DND-41 (cell line): ENCODE measurements at places on chromosomes 4 and X.
A peak's percentile ranks its signal among the peaks of the same experiment; 100 is the strongest.

DNA sequence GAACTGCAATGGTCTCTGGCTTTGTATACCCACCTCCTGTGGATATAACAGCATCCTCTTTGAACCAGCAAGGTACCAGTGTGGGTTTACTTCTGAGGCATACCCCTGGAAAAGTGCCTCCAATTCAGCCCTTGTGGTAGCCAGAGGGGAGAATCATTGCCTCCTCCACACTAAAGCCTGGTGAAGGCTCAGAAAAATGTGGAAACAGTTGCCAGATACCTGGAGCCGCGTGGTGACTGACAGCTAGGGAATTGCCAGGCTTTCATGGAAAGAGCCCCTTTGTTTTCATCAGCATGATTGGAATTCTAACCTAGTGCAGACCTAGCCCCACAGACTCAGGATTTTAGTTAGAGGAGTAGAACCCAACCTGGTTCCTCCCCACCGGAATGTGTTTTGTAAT is 168.6 kb upstream of the KLF3 start:
- DNase-seq: no peak

GRCh38 chr4:158442736-158443135 is 78.9 kb upstream of the RXFP1 start:
- no peak for DNase-seq

- DNase-seq: no peak
Measured at GRCh38 chr4:68077737-68078136, 51.9 kb downstream of the TMPRSS11F start.

DNA sequence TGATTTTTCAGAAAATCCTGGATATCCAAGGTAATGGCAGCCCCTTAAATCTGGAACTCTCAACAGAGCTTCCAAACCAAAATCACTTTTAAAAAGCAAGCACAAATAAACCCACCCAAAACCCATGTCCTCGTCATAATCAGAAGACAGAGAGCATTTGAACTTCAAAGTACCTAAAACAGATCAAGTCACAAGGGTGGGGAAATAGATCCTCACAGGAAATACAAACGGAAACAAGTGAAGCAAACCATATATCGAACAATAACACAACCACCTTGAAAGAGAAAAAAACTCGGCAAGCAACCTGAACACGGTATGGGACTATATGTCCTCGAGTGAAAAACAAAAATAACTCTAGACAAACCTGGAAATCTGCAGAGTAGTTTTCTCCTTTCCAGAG is 15.9 kb upstream of the CCNQ start:
- no peak for DNase-seq

DNA sequence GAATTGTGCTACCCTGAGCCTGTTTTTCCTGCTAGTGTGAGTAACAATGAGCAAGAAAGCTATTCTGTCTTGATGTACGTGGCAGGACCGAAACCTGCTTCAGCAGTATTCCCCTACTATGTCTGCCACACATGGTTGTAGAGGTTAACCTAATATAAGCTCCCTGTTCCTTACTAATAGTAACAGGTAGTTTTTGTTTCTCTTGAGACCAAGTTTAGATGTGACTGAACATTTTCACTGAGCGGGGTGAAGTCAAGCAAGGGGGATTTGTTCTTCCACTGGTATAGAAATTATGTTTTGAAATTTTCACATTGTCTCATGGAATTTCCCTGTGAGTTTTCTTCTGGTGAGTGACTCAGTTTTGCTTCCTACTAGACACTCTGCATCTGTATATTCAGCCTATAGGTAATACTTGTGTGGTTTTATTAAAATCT is 37.3 kb downstream of the RRAGB start:
- no peak for DNase-seq

GRCh38 chrX:18725310-18725943 is 18.0 kb downstream of the PPEF1 start:
- DNase-seq: no peak

GRCh38 chr4:8849266-8850073 is 22.2 kb downstream of the HMX1 start:
- no peak for DNase-seq

- no peak for DNase-seq
Measured at GRCh38 chr4:96993560-96993959, 1149.7 kb downstream of the STPG2 start.

DNA sequence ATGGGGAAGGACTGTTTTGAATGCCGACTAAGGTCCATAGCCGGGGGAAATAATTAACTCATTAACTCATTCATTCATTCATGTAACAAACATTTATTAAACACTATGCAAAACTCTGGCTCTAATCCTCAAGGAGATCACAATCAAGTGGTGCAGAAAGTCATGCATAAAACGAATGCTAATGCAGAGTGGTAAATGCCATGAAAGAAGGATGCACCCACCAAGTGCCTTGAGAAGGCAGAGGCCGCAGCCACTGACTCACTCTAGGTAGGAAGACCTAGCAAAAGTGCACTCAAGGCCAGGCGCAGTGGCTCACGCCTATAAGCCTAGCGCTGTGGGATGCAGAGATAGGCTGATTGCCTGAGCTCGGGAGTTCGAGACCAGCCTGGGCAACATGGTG is 22.9 kb downstream of the SLITRK2 start:
- no peak for DNase-seq

DNA sequence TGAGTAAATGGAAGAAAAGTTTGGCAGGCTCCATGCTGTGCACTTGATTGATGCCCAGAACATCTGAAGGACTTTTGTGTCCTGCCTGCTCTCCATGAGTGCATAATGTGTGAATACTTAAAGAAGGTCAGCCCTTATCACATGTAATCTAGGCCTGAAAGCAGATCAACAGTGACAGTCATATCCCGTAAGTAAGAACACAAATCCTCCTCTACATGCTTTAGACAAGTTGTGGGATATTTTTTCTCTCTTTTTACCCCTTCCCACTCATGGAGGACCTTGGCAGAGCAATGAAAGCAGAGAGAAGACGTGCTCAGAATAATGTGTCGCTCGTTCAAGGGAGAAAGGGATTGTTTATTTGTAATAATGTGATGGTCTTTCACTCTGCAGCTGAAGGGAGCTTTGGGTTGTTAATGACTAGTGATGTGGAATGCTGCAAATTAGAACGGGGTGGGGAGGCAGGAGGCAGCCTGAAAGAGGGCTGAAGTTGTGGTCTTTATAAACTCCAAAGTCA is 286.6 kb downstream of the BMPR1B start:
- no peak for DNase-seq

GRCh38 chr4:86961605-86962295 is 26.9 kb downstream of the AFF1 start:
- DNase-seq: peak; percentile 83

- DNase-seq: no peak
Measured at GRCh38 chr4:2646396-2647149, 109.6 kb downstream of the TNIP2 start.

- peak; percentile 59 for DNase-seq
Measured at GRCh38 chr4:88320780-88321373, 36.5 kb upstream of the PPM1K start.

GRCh38 chr4:8505229-8505628 is 64.7 kb downstream of the TRMT44 start:
- DNase-seq: no peak

DNA sequence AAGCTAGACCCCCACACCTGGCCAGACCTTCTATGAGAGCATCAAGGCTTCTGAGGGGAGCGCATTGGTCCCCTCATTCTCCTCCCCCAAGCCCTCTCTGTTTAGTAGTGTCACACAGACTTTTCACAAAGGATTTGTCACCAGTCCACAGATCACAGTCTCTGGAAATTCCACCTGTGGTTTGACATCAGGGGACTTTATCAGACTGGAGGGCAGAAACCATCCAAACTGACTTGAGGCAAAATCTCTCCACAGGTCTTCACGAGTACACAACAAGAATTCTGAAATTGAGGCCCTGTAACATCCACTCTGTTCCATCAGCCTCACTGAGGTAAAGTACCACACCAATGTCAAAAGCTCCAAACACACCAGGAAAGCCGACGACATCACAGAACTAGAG is 112.5 kb downstream of the SH3KBP1 start:
- DNase-seq: peak; percentile 20

- DNase-seq: no peak
Measured at GRCh38 chrX:28693101-28693500, 105.9 kb downstream of the IL1RAPL1 start.
